Esophagus squamous epithelium (tissue), 5 donors: ENCODE measurements at places on chromosomes 11 and 22. TPM values are rescaled to one million over a fixed set of nuclear protein-coding genes. Genes with fewer than 3 reads are reported as not detected.

DNA sequence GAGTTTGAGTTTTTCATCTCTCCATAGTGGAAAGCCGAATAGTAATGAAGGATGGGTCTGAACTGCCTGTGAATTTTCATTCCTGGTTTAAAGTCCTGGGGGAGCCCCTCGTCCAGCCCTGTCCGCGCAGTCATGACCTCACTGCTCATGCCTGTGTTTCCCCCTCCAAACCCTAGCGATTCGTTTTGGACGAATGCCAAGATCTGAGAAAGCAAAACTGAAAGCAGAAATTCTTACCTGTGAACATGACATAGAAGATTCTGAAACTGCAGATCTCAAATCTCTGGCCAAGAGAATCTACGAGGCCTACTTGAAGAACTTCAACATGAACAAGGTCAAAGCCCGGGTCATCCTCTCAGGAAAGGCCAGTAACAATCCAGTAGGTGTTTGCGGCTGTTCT lies 30.5 kb downstream of the CDPF1 start:
- no peak for DNase-seq
- no peaks in the 10 kb centered on the region for H3K4me1 ChIP-seq
- peaks cover 95% of the 10 kb centered on the region for H3K36me3 ChIP-seq

DNA sequence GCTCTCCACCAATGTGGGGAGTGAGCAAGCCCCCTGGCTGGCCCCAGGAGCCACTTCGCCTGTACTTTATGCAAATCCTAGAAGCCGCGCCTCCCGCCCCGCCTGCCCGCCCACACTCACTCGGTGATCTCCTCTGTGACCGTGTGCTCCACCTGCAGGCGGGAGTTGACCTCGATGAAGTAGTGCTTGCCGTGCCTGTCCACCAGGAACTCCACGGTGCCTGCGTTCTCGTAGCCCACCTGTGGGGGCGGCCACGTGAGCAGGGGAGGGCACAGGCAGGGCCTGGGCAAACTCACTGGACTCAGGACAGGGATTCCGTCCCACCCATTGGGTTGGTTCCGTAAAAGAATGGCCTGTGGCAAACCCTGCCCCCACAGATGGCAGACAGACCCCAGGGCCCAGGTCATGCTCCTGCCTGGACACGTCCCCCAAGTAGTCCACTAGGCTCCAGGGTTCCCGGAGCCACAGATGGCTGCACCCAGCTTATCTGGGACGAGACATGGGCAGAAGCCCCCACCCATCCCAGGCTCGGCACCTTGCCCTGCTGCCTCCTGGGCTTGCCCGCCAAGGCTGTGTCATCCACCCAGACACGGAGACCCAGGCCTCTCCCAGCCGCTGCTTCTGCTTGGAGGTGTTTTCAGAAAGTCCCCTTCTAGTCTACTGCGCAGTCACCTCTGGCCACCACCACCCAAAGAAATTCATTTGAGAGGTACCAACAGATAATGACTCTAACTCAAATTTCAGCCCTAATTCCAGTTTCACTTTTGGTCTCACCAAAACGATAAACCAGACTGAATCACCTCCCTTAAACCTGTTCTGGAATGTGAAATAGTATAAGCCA lies 12.1 kb downstream of the LRFN4 start:
- DNase-seq = peak; percentile 27
- H3K4me1 ChIP-seq = peaks cover 18% of the 10 kb centered on the region
- peaks cover 59% of the 10 kb centered on the region for H3K36me3 ChIP-seq
- H3K27me3 ChIP-seq = no peaks in the 10 kb centered on the region
- H3K4me3 ChIP-seq = no peak overlapping the region

DNA sequence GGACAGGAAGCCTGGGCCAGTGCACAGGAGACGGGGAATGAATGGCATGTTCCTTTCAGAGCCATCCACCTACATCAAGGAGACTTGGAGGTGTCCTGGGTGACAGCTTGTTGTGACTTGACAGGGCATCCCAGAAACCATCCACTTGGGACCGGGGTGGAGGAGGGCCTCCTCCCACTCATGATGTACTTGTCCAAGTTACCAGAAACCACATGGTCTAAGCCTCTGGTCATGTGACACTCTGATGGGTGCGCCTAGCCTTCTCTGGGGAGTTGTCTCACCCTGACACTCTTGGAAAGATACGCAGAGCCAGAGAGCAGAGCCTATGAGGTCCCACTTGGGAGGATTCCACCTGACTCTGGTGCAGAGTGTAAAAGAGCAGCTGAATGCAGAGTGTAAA lies 21.6 kb upstream of the FXYD6 start:
- no peak overlapping the region for H3K27ac ChIP-seq
- no peak overlapping the region for H3K4me3 ChIP-seq
- H3K4me1 ChIP-seq = no peaks in the 10 kb centered on the region
- no peaks in the 10 kb centered on the region for H3K36me3 ChIP-seq

DNA sequence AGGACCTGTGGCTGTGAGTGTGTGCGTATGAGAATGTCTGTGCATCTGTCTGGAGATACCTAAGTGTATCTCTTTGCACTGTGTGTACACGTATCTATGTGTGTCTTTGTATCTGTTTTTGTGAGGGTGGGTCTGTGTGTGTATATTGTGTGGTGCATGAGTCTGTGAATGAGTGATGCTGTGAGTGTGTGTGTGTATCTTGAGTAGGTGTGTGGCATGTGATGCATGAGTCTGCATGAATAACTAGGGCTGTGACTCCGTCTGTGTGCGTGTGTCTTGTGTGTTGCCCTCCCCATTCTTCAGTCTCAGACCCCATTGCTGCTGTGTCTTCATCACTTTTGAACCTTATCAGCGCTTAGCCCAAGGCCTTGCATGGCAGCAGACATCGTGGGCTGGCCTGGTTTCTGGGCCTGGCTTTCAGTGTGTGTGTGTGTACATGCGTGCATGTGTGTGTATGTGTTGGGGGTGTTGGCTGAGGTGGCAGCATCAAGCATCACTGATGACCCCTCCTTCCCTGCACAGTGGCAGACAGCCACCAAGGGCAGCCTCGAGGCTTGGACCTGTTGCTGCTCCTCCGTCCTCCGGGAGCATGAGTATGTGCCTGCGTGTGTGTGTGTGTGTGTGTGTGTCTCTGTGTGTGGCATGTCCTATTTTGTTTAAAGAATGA lies 1.4 kb downstream of the SGSM1 start:
- DNase-seq = no peak
- no peak overlapping the region for H3K27ac ChIP-seq
- H3K4me3 ChIP-seq = no peak overlapping the region
- H3K36me3 ChIP-seq = no peaks in the 10 kb centered on the region

The HNRNPUL2 gene
- total RNA-seq = 25.2 TPM

DNA sequence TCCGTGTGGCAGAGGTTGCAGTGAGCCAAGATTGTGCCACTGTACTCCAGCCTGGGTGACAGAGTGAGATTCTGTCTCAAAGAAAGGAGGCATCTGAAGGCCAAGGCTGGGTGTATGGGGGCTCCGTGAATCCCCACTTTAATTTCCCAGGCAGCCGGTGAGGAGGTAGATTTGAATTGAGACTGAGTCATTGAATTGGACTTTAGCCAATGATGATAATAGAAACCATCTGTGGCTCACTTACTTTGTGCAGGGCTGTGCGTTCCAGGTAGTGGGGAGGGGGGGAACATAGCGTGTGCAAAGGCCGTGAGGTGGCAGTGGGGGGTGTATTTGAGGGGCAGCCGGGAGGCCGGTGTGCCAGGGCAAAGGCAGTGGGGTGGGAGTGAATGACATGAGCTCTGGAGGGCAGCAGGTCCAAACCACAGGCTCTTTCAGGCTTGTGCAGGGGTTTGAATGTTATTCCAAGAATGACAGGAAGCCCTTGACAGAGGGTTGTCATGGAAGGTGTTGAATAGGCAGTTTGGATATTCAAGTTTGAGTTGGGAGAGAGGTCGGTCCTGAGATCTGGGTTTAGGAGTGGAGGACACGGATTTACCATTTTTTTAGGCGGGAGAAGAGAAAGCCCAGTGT lies 6.1 kb downstream of the ARHGAP8 start:
- H3K4me1 ChIP-seq = peaks cover 13% of the 10 kb centered on the region
- H3K27me3 ChIP-seq = no peaks in the 10 kb centered on the region
- H3K4me3 ChIP-seq = no peak overlapping the region
- no peak for DNase-seq
- H3K27ac ChIP-seq = no peak overlapping the region

GRCh38 chr11:12130180-12130980 lies 20.0 kb downstream of the MICAL2 start:
- peak overlapping the region; percentile 34 for H3K27ac ChIP-seq
- no peaks in the 10 kb centered on the region for H3K27me3 ChIP-seq
- no peaks in the 10 kb centered on the region for H3K36me3 ChIP-seq
- DNase-seq = no peak

The KDM4D gene
- 0.42 TPM for total RNA-seq
